ENCODE measurements at places on chromosomes 4 and X. TPM values are rescaled to one million over a fixed set of nuclear protein-coding genes. Genes with fewer than 3 reads are reported as not detected.

DNA sequence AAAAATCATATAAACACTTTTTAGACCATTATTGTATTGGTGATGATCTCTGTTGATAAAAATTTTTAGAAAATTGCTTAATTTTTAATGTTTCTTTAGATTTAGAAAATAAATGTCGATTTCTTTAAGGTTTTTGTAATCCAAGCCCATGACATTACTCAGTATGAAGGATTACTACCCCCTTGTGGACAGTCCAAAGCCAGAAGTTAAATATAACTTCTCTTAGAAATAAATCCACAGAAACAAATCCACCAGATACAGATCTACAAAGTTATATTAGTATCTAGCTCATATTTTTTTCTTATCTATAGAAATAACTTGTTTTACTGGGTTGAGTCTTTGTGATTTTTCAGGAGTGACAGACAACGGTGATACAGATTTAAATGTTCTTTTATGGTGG, 18.9 kb downstream of the TIFA start:
- no peak for DNase-seq

DNA sequence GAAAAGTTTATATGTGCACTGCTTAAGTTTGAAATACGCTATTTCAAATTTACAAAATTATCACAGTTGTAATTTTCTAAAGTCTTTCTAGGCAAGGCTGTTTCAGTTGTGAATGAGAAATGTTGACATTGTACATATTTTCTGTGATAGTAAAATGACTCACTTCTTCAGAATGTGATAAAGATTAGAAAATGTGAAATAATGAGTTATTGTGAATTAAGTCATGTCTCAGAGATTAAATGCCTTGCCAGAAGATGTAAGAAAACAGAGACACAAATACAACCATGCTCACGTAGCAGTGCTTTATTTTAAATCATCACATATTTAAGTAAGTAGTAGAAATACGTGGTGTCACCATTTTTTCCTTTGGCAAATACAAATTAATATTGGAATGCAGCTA, 768 bp downstream of the CLCN4 start:
- no peak for DNase-seq

DNA sequence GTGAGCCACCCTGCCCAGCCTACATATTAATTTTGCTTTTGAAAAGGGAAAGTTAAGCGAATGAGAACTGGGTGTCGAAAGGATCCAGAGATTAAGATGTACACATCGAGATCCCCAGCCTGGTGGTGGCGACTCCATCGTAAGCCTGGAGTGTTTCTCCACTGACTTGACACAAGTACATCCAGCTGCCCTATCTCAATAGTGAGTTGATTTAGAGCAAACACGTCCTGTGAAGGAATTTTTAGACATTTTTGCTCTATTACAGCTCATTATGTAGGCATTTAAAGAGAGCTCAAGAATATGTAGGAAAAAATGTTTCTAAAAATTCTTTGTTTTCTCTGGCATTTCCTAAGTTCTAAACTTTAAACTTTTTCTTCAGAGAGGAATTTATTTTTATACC, 11.7 kb upstream of the CLDN34 start:
- no peak for DNase-seq

DNA sequence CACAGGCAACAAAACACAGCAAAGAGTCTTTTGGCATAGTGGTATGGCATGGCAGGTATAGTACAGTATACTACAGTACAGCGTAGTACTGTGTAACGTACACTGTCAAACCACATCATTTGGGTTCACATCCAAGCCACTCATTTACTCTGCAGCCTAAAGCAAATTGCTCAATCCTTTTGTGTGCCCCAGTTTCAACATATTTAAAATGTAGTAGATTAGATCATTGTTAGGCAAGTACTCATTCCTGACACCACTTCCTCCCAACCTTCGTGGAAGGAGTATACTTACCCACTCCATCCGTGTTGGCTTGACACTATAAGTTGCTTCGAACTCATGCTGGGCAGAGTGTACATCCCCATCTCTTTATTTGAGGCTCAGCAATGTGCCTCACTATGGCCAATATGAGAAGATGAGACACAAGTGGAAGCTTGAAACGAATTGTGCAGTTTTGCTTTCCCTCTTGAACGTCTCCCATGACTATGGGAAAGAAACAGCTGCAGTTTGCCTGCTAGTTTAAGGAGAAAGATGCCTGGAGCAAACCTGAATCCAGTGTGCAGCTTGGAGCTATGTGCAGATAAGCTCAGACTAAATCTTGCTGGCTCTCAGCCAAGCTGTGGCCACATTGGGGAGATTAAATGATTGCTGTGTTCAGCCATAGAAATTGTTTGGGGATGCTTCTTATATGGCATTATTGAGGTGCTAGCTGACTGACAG, 85.7 kb upstream of the TBL1X start:
- DNase-seq = no peak

GRCh38 chr4:88215351-88215750, 56.9 kb upstream of the ABCG2 start:
- no peak for DNase-seq

- DNase-seq = no peak
Measured at GRCh38 chrX:65688403-65688871, 21.0 kb downstream of the MSN start.

DNA sequence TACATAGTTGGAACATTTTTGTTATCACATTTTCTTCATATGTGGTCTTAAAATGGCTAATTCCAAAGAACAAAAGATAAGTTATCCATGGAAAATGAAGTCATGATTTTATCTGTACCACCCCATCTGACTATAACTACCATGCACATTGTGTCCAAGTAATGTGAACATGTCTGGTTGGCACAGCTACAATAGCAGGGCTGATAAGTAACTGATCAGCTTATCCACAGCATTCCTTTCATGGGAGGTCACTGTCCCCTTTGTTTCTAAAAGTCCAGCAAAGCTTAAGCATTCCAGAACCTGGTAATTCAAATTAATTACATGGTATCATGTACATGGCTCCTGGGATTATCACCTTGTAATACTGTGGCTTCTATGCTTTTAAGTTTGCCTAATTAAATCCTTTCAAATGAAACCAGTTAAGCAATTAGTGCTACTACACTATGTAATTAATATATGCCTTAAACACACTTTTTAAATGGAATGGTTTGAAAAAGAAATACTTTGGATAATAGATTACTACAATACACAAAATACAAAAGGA, 21.1 kb upstream of the SORBS2 start:
- DNase-seq = no peak

DNA sequence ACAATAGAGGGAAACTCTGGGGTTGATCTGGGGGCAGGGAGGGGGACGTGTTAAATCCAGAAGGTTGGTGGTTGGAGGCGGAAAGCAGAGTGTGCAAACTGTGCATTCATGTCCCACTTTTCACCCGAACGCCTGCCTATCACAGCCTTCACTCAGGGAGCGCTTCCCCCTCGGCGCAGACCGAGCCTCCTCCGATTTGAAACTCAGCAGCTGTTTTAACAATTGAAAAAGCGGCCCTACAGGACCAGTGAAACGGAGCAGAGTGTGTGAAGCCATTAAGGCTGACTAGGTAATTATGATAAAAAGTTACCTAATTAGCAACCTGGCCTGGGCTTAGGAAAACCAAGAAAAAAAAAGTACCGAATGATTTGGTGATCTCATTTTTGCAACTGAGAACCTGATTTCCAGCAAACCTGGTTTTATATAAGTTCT, 685 bp upstream of the NDNF start:
- DNase-seq = no peak

GRCh38 chrX:25226151-25226550, 210.4 kb upstream of the ARX start:
- DNase-seq = no peak

- no peak for DNase-seq
Measured at GRCh38 chr4:67103001-67103747, 442.1 kb downstream of the CENPC start.

DNA sequence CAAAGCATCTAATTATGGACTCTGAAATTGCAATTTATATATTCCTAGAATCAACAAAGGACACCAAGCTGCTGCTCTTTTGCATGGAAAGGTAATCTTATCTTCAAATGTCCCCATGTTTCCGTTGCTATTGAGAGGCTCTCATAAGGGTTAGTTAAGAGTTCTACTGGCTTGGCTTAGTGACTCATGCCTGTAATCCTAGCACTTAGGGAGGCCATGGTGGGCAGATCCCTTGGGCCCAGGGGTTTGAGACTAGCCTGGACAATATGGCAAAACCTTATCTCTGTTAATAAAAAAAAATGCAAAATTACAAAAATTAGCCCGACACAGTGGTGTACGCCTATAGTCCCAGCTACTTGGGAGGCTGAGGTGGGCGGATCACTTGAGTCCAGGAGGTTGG, 93.4 kb upstream of the RAPGEF2 start:
- DNase-seq = no peak

DNA sequence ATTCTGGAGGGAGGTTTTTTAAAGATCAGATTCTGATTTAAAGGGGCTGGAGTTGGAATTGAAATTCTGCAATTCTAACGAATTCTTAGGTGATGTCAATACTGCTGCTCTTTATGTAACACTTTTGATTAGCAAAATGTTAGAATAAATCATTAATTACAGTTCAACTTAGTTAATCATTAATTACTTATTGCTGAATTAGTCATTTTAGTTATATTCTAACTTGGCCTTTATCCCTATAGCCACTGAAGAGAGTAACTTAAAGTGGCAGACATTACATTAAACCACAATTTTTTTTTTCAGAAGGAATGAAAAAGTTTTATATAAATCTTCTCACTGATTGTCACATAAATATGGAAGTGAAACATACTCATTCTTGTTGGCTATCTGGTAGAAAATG, 206.6 kb upstream of the ITM2A start:
- DNase-seq = no peak

DNA sequence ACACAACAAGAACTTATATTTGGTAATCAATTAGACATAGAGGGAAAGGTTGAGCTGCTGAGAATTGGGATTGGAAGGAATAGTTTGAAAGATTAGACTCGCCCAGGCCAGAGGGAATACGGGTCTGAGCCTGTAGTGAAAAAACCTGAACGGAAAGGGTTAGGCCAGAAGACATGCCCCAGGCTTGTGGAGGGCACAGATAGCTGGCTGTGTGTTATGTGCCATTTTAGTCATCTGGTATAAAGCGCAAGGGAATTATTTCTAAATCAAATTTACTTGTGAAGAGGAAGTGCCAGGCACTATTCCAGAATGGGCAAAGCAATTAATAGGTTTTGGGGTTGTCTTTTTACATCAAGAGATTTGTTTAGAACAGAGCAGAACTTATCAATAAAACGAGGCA, 187.5 kb upstream of the ANKRD50 start:
- DNase-seq = no peak

DNA sequence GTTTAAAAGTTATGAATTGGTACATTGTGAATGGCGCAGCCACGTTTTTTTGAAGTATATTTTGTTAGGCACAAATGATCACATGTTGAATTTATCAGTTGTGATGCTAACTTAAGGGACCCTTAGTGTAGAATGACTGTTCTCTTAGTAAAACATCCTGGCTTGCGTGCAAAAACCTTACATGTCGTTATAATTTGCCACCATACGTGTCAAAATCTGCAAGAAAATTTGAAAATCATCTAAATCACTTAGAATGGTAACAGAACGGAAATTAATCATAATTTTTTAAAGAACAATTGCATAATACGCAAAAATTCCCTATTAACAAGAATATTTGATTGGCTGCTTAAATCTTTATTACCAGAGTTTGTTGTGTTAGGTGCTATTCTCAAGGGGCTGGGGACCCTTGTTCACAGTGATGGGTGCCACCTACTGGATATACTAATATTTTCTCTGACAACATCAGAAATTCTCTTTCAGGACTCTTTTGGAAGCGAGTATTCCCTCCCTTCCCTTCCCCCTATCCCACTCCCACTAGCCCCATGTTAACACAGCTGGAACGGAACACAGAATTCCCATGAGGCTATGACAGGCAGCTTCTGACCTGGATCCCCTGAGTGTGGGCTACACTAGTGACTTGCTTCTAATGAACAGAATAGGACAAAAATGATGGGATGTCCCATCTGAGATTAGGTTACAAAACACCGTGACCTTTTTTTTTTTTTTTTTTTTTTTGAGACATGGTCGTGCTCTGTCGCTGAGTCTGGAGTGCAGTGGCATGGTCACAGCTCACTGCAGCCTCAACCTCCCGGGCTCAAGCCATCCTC, 71.8 kb downstream of the SUPT20HL2 start:
- DNase-seq = no peak

- peak; percentile 68 for DNase-seq
Measured at GRCh38 chr4:145619639-145619996, 433 bp downstream of the MMAA start.

DNA sequence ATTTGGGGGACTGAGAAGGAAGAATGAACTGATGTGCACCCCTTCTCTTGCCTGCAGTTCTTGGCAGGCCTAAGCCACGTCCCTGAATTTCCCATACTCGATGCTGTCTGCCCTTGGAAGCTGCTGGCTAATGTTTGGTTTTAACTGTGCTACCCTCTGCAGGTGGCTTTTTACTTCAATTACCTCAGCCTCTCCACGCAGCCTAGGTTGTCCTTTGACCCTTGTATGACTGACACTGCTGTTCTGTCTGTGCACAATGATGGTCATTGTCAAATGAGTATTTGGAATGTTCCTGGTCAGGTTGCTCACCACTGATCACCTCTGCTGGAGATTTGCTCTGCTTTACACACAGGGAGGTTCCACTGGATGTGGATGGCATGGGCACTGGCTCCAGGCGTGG, 137.1 kb downstream of the ZNF518B start:
- DNase-seq = no peak

DNA sequence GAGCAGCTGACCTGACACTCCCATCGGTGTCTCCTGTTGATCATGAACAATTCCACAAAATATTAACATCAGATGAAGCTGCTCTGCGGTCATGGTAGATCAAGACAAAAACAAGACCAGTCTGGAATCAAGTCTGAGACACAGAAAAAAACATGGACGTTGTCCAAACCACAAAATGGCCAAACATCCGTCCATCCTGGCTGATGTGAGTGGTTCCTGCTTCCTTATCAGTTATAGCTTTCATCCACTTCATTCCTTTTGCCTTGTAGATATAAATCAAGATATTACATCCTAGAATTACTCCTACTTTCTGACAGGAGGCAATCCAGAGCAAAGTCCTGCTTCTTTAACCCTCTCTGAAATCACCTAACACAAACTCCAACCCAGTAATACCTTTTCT, 28.8 kb upstream of the PCSK1N start:
- no peak for DNase-seq

GRCh38 chrX:11480626-11481025, 185.1 kb downstream of the ARHGAP6 start:
- no peak for DNase-seq

DNA sequence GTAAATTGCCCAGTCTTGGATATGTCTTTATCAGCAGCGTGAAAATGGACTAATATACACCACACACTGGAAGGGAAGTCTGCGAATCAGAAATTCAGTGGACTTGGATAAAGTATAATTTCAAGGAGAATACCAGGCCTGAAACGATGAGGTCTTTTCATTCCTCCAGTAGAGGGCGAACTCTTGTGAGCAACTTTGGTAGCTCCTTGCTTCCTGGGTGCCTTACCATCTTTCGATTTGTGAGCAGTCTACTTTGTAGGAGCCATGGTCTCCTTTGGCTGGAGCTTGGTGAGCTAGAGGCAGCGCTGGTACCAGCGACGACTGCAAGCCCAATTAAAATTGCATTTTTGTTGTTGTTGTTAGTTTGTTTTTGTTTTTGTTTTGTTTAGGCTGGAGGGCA, 791.9 kb downstream of the FAT4 start:
- DNase-seq = no peak

The MTNR1A gene
- not detected for total RNA-seq

The GATA1 gene
- 39.9 TPM for total RNA-seq

The PRRG1 gene
- 1.2 TPM for total RNA-seq

The LGI2 gene
- 0.08 TPM for total RNA-seq

The PHOX2B gene
- not detected for total RNA-seq

The CYSLTR1 gene
- total RNA-seq = 0.50 TPM

The METTL14 gene
- 25.5 TPM for total RNA-seq

The TRIM61 gene
- total RNA-seq = 1.4 TPM

The RCHY1 gene
- 24.8 TPM for total RNA-seq

The FAM53A gene
- 0.51 TPM for total RNA-seq

All from liver (tissue), 10 donors.